ENCODE measurements at places on chromosomes 7 and 10.

DNA sequence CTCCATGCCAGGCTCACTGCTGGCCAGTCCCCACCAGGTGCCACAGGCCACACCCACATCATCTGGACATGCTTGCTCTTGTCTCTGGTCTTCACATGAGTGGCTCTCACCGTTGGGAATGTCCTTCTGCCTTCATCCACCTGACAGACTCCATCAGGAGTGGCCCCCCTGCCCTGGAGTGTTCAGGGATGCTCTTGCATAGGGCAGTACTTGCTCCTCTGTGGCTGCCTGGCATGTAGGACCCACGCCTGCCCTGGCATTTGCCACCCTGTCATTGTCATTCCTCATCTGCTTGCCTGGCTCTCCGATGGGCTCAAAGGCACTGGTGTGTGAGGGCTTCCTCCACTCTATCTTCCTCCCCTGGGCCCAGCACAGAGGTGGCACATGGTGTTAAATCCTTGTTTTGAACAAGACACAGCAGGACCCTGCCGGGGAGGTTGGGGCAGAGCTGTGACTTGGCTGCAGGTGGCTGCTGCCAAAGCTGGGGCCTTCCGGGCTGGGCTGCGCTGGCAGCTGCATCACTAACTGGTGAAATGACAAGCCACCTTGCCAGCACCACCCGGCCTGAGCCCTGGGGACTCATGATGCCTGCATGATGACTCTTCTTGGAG is 1.8 kb downstream of the SH2D4B start:
- no peak for DNase-seq

- DNase-seq, result no peak
Measured at GRCh38 chr10:60955316-60955715, 11.3 kb upstream of the RHOBTB1 start.

- DNase-seq, result no peak
Measured at GRCh38 chr10:4359003-4359402, 467.0 kb upstream of the AKR1E2 start.

- DNase-seq, result peak; percentile 85
Measured at GRCh38 chr7:88395715-88396114, 89.0 kb upstream of the STEAP4 start.

- no peak for DNase-seq
Measured at GRCh38 chr7:143391462-143392404, 10.6 kb downstream of the ZYX start.

DNA sequence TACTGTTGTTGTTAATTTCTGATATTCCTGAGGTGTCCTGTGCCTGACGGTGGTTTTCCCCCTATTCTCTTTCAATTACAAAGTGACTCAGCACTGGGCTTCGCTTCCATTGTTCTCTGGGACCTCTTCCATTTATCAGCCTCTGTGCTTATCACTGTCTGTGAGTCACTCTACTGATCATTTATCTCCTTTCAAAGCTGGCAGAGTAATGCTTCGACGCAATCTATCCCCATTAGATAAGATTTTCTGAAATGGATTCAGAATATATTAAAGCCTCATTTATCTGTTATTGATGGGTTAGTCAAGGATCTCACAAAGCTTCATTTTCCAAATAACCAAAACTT is 679.2 kb downstream of the SDK1 start:
- DNase-seq, result no peak

DNA sequence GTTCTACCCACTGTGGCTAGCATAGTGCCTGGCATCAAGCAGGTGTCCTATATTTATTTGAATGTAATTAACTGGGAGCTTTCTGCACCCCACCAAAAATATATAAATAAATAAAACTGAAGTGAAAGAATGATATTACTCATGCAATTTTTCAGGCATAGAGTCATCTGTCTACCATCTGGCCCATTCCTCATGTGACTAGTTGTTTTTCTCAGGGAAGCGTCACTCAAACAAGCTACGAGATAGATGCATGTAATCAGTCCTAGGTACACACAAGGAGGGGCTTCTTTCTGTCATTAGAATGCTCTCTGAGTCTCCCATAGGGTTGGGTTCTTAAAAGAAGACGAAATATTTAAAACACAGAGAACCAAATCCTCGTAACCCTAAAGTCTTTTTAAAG is 255.5 kb upstream of the KMT2E start:
- DNase-seq, result no peak

DNA sequence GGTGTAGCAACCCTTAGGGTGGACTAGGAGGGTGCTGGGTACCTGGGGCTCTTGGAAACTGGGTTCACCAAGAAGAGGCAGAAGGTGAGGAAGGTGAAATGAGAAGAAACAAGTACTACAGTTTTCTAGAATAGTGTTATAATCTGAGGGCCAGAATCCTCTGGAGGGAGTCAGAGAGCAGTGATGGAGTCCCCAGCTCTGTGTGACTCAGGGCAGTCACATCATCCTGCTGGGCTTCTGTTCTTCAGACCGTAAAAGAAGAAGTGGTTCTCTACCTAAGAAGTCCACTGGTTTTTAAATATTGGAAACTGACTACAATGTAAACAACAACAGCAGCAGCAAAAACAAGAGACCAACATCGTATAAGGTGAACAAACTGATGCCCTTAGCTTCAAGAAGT is 197.3 kb downstream of the PRPF18 start:
- DNase-seq, result no peak

DNA sequence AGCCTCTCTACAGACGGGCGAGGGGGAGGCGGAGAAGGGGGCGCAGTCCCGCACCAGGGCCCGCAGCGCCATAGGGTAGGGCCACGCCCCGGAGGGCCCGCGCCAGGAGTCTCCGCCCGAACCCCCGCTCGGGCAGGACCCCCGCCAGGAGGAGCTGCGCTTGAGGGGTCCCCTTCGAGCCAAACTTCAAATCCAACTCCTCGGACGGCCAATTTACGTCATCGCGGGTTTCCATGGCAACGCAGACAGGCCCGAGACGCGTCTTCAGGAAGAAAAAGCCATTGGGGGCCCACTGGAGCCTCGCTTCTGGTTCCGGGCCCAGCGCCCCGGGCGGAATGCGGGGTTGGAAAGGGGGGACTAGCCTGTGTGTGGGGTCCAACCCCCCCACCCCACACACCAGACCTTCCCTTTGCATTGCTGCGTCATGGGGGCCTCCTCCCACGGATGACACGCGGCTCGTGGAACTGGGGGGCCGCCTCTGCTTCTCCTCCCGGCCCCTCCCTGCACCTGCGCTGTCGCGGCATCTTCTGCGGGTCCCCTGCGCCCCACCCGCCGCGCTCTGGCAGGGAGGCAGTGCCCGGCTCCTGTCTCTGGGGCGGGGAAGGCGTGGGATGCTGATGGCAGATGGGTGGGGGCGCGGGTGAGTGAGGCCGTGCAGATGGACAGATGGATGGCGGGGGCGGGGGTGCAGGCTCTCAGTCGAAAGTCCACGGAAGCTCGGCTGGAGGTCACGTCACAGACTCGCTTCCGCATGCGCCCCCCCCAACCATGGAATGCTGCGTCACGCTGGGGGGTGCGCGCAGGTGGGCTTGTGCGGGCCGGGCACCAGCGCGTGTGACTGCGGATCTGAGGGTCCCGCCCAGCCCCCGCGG is 1.2 kb downstream of the CALY start:
- peak; percentile 38 for DNase-seq

DNA sequence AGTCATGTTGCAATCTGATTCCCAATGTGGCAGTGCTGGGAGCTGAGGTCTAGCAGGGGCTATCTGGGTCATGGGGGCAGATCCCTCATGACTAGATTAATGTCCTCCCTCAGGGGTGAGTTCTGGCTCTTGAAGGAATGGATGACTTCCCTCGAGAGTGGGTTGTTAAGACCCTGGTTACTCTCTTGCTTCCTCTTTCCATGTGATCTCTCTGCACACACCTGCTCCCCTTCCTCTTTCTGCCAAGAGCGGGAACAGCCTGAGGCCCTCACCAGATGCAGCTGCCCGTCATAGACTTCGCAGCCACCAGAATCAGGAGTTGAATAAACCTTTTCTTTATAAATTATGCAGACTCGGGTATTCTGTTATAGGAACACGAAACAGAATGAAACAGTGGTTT is 37.8 kb downstream of the SFMBT2 start:
- peak; percentile 26 for DNase-seq

DNA sequence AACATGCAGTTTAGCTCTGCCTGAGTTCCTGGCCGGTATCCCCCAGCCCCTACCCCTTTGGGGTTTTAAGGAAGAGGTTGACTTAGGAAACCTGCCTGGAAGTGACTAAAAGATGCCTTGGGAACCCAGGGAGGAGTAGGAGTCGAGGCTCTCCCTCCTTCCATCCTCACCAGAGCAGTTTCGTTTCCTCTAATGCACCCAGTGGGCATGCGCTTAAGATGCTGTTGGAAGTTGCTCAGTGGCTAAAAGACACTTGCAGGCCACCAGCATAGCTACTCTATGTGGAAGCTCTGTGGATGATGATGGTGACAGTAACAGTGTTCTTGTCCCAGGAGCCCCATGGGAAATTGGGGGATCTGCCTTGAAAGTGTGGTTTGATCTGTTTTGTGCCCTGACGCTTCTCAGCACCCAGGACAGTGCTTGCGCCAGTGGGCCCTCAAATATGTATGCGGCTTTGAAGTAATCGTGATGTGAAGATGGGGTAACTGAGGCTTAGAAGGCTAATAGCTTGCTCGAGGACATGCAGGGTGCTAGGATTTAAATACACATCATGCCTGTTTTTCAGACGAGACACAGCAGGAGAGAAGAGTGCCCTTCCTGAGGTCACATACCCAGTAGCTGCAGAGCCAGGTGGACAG is 32.0 kb downstream of the TBATA start:
- no peak for DNase-seq

DNA sequence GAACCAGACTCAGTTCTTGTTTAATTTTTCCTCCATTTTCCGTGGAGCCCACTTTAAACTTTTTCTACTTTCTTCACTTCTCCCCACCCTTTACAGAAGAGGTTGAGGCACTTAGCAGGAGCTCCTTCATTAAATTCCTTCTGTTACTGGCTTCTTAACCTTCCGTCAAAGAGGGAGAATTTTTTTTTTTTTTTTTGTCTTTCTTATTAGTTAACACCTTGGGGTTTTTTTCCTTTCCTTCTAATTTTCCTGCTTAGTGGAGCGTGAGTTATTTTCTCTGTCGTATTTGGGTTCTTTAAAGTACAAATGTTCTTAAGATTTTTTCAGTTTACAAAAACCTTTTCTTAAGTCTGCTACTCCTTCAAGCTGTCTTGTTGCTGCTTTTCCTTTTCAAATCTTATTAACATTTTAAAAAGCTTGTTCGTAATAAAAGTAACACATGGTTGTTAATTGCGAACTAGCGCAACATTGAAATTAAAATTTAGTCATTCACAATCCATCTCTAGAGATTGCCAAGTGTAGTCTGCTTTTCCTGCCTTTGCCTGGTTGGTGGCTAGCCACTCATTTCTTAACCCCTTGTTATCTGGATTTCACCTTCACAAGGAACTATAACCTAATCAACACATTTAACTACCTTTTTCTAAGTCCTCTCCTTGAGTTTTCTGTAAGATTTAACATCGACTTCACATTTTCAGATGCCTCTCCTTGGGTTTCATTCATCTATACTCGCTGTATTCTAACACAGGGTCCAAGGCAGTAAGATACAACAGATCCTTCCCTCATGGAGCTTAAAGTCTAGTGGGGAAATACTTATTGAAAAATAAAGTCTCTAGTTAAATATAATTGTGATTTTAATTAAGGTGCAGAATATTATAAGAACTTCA is 2.0 kb downstream of the BMPR1A start:
- no peak for DNase-seq

GRCh38 chr10:121134711-121135110 is 283.5 kb downstream of the WDR11 start:
- DNase-seq, result no peak

DNA sequence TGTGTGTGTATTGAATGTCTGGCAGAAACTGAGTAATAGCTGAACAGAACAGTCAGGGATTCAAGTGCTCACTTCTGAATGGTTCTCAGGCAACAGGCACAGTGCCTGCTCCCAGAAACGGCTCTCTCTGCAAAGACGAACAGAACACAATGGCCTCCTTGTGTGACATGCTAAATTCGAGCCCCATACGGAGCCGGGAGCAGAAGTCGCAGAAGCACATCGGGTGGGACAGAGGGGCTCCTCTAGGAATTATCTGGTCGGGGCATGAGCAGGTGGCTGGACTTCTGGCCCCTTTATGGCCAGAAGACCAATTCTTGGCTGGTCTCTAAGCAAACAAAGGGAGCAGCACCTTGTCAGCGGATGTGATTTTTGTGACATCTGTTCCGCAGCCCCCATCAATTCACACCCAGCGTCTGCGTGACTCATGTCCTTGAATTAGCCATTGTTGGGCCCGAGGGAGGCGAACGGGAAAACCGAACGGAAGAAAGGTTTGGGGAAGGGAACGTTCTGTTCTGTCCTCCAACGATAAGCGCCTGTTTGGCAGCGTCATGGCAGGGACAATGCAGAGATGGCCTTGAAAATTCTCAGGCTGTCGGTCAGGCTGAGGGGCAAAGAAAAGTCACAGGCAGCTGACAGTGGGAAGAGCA is 47.3 kb upstream of the NPTX2 start:
- no peak for DNase-seq

GRCh38 chr10:101446947-101447346 is 93.0 kb downstream of the BTRC start:
- DNase-seq, result no peak

GRCh38 chr7:2796358-2797352 is 47.5 kb downstream of the GNA12 start:
- no peak for DNase-seq
